ENCODE measurements at places on chromosomes 16 and 17.

- peak; percentile 85 for DNase-seq
Measured at GRCh38 chr16:57984443-57985203, 13.7 kb upstream of the CNGB1 start.

DNA sequence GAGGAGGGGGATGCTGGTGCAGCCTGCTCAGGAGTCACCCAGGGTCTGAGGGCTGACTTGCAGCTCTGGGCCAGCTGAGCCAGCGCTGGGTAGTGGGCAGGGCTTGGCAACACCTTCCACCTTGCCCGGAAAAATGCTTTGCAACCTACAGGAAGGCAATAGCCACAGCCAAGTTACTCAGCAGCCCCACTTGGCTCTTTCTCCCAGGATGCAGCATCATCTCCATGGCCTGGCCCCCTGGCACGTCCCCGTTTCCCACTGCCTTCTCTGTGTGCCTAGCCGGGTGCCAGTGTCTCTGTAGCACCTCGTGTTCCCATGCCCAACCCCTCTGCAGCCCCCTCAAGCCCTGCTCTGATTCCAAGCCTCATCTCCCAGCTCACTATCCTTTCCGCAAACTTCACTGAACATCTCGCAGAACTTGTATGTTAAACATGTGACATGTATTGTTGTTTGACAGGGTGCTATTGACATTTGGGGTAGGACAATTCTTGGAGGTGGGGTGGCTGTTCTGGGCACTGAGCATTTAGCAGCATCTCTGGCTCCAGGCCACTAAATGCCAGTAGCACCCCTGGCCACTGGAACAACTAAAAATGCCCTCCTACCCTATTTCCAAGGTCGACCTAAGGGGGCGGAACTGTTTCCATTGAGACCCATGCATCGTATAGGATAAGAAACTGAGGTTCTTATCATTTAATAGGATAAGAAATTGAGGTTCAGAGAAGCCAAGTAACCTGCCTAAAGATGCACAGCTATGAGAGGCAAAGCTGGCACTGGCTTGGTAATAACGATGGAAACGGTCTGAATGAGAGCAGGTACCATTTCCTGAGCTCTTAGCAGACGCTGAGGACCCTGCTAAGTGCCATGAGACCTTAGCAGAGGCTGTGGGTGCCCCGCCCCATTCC is 12.2 kb downstream of the DEXI start:
- DNase-seq = no peak

DNA sequence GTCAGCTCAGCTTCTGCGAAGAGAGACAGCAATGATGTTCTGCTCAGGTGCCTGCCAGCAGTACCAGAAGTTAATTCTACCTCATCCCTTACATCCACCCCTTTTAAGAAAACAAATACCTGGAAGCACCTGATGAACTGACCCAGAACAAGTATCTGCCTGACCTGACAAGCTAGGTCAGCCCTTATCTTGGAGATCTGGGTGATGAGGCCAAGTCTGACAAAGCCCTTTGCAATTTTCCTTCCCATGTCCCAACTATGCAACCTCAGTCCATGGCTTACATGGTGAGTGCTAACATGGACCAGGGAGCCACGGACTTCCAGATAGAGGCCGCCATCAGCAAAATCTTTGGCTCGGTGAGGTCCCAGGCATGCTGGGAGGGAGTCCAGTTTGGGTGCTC is 3.6 kb downstream of the ACADVL start:
- no peak for DNase-seq

DNA sequence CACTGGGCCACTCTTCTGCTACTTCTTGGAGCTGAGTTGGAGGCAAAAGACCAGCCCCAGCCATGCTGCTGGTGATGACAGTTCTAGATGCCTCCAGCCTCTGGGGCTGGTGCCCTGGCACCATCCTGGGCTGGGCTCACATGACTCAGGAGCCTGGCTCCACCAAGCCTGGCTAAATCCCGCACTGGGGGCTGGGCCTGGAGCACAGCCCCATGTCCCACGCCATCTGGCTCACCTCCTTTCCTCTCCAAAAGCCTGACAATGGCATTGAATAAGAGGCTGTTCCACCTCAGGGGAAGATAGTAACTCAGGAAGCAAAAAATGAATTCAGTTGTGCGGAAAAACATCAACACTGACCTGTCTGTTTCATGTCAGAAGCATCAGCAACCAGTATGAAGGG is 45.1 kb upstream of the MTSS2 start:
- DNase-seq = no peak

GRCh38 chr16:57677622-57678369 is 9.7 kb downstream of the ADGRG3 start:
- DNase-seq = no peak

All from activated CD4-positive, alpha-beta T cell treated with anti-CD3 and anti-CD28 coated beads for 24 hours (primary cell).